ENCODE measurements at places on chromosomes 3 and 15. TPM values are rescaled to one million over a fixed set of nuclear protein-coding genes. Genes with fewer than 3 reads are reported as not detected.
A peak's percentile ranks its signal among the peaks of the same experiment; 100 is the strongest.

DNA sequence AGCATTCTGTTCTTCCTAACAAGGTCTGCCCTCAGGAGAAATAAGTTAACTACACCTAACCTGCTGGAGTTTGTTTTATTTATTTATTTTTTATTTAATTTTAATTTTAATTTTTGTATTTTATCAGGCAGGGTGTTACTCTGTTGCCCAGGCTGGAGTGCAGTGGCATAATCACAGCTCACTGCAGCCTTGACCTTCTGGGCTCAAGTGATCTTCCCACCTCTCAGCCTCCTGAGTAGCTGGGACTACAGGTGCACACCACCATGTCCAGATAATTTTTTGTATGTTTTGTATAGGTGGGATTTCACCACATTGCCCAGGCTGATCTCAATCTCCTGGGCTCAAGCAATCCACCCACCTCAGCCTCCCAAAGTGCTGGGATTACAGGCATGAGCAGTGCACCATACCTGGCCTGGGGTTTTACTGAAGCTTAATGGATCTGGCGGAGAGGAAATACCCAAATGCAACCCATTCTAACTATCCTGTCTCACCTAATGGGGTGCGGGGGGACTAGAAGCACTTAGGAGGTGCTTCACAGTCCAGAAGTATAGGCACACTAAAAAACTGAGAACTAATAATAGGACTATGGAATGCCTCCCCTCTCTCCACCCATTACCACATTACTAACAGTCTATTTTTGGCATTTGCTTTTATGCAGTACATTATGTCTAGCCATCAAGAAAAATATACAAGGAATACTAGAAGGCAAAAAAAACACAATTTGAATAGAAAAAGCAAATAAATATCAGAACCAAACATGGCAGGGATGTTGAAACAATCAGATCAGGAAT, 61.4 kb downstream of the TTBK2 start:
- DNase-seq = no peak

- DNase-seq = no peak
These were observed 151.3 kb downstream of the LPP start for GRCh38 chr3:188305220-188305619.

GRCh38 chr15:79078003-79078402, 12.6 kb downstream of the RASGRF1 start:
- no peak for DNase-seq

DNA sequence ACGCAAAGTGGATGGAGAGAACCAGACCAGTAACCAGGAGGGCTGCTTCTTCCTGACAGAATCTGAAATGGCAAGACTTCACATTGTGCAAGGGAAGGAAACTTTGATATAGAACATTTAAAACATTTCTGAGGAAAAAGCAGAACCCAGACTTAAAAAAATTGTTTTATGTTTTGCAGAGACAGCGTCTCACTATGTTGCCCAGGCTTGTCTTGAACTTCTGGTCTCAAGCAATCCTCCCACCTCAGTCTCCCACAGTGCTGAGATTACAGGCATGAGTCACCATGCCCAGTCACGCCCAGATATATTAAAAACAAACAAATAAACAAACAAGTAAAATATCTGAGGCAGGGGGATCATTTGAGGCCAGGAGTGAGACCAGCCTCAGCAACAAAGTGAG, 46.2 kb downstream of the CRTAP start:
- DNase-seq = no peak

DNA sequence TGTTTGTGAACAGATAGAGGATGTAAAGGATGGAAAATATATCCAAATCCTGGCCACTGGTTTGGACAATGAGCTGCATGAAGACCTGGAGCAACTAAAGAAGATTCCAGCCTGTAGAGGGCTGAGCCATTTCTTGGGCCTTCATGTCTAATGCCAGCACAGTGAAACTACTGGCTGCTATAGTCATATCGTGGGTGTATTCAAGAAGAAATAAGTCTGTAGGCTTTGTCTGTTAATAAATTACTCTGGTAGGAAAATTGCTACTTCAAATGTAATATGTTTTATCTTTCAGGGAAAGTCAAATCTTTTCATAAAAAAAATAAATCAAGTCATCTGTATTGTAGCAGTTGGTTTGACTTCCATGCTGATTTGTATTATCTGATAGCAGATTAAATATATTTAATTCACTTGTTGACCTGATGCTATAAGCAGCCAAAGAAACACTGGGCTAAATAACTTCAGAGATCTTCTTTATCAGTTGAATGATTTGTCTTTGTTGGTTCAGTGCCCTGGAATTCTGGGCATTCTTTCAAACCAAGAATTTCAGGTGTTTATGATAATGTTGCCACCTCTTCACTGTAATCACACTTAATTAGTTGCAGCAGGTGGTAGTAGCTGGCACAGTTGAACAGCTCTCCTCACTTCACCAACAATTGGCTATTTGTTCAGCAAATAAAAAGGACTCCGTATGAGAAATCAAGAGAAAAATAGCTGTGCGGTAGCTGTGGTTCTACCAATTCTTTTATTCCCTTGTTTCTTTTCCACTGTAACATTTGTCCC, 1109.5 kb downstream of the NSUN3 start:
- no peak for DNase-seq

DNA sequence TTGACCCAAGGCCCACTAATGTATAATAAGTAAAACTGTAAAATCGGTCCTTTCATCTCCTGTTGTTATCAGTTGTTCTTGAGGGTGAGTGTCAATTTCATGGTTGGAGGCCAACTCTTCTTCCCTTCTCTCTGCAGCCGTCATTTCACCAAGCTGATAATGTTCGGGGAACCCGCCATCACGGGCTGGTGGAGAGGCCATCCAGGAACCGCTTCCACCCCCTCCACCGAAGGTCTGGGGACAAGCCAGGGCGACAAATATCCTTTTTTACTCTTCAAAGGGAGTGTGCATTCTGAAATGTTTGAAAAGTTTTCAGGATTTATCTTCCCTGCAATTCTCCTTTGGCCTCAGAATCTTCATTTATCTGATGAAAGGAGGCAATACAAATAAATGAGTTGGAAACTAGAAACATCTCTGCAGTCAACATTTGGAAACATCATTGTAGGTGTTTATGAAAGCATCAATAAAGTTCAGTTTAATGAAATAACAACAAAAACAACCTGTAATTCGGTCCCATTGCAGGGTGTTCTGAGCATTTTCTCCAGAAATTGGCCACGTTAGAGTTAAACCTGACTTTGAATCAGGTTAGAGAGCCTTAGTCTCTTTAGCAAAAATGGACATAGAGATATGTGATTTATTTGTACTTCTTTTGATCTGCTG, 63.9 kb downstream of the CRTC3 start:
- no peak for DNase-seq

GRCh38 chr3:55271549-55271948, 215.6 kb downstream of the WNT5A start:
- DNase-seq = no peak

DNA sequence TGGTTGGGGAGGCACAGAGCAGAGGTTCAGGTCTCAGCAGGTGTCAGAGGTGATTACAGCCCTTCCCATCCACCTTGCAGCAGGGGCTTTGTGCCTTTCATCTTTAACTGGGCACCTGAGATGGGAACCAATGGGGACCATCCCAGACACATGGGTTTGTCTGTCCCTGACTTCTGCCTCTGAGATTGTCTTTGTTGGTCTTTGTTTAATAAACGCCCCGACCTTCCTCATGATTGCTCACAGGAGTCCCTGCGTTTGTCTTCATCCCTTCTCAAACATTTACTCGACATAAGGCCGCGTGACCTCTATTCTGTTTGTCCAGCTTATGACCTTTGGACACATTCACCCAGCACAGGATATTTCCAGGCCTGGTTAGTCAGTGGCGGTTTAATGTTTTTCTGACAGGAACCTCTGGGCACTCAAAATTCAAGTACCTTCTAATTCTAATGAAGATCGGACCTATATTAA, 5.9 kb downstream of the ZSCAN2 start:
- no peak for DNase-seq

DNA sequence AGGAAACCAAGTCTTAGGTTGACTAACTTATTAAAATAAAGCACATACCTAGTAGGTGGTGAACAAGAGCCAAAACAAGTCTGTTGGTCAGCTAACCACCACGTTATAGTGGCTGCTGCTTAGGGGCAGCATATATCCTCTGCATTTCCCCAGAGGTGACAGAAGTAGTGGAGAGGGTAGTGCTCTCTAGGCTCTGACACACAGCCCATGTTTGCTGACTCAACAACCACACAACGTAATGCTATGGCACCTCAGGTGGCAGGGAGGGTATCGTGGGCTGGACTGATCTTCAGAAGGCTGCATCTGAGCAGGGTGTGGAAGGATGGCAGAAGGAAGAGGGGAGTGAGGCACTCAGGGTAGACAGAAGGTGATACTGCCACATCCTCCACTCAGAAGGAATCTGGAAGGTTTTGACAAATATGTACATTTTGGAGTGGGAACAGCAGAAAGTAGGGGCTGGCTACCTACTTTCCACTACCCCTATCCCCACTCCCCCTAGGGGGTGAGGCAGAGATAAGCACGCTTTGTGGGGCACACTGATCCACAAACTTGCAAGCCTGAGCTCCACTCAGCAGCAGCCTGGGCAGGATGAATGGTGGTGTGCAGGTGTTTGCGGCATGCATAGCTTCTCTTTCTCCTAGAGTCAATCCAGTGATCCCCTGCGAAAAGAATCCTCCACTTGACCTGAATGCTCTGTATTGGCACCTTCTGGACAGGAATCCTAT, 178.1 kb downstream of the RORA start:
- DNase-seq = peak; percentile 54

- DNase-seq = peak; percentile 41
These were observed 162.3 kb upstream of the ARHGEF26 start for GRCh38 chr3:153958635-153959595.

The ZBTB38 gene
- total RNA-seq = 266 TPM

The SAMD7 gene
- total RNA-seq = not detected
